ENCODE measurements at places on chromosomes 5 and 9.

- no peak for DNase-seq
Observed at GRCh38 chr9:98092613-98092931, 26.4 kb downstream of the TRIM14 start.

DNA sequence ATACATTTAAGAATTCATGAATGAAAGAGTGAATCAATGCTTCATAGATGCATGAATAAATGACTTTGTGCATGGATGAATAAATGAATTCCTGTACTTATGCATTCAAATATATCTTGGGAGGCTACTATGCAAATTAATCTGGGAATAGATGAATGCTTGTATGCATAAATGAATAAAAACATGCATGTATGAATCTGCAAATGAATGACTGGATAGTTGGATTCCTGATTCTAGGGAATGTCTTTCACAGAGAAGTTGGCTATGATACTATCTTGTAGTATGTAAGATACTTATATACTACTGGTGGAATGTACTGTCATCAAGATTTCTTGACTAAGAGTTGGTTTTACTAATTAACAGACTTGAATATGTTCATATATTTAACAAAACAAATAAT, 75.3 kb upstream of the ASTN2 start:
- DNase-seq: no peak

DNA sequence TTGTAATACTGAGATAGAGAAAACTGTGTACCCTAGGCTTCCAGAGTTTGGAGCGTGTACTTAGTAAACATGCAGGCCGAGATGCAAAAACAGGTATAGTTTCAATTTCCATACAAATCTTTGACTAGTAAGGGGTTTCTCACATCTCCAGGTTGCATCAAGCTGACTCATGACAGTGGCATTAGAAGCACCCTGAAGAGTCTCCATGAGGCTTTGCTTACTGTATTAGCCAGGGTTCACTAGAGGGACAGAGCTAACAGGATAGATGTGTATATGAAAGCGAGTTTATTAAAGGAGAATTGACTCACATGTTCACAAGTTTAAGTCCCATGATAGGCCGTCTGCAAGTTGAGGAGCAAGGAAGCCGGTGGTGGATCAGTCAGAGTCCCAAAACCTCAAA, 275.3 kb upstream of the CDH6 start:
- no peak for DNase-seq

DNA sequence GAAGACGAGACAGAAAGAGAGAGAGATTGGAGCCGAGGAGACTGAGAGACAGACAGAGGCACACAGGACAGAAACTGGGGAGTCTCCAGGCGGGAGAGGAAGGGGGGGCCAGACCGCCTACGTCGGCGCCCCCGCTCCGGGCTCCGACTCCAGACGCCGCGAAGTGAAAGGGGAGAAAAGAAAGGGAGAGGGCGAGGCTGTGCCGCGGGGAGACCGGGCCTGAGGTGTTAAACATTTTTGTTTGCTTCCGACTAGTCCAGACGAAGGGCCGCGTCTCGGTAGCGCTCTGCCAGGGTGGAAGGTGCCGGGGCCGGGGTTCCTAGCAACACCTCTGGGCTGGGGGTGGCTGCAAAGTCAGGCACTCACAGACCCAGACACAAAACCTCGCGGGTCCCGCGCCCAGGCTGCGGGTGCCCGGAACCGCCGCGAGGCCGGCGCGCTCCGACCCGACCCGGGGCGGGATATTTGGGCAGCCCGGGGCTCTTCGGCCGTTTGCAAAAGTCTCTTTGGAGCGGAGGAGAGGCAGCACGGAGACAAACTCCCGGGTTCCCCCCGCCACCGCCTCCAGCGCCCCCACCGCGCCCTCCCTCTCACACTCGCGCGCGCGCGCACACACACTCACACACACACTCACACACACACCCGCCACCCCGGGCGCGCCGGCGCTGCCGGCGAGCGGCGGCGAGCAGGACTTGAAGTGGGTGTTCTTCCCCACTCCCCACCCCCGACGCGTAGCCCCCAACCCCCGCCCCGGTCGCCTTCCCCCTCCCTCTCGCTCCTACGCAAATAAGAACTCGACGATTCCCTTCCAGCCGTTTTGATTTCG, 626 bp upstream of the FST start:
- no peak for DNase-seq

- DNase-seq: no peak
Observed at GRCh38 chr9:16304301-16304700, 566.2 kb downstream of the BNC2 start.

DNA sequence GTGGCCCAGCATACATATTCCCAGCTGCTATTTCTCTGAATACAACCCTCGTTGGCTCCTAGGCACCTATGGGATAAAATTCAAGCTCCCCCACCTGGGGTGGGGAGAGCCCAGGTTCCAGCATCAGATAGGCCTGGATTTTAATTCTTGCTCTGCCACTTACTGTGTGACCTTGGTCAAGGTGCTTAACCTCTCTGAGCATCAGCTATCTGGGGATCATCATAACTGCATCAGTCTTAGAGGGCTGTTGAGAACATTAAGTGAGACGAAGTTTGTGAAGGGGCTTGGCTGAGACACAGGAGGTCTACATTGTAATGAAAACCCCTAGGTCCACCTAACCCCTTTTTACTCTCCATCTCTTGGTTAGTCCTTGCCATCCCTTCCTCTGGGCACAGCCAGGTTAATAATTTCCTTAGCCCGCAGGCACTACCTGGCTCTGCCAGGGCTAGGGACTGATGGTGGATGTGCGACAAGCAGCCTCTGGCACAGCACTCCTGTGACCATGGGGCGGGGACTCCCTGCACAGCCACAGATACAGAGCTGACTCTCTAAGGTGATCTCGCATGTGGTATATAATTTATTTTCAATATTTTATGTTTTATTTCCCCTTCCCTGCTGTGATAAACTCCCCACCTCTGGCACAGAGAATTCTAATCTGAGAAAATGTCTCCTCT, 68.7 kb downstream of the CRB2 start:
- no peak for DNase-seq

- no peak for DNase-seq
Observed at GRCh38 chr5:56060276-56061110, 65.7 kb upstream of the IL6ST start.

GRCh38 chr5:154773326-154773725, 18.1 kb downstream of the LARP1 start:
- DNase-seq: no peak

- no peak for DNase-seq
Observed at GRCh38 chr9:126337729-126338372, 11.2 kb downstream of the MVB12B start.

DNA sequence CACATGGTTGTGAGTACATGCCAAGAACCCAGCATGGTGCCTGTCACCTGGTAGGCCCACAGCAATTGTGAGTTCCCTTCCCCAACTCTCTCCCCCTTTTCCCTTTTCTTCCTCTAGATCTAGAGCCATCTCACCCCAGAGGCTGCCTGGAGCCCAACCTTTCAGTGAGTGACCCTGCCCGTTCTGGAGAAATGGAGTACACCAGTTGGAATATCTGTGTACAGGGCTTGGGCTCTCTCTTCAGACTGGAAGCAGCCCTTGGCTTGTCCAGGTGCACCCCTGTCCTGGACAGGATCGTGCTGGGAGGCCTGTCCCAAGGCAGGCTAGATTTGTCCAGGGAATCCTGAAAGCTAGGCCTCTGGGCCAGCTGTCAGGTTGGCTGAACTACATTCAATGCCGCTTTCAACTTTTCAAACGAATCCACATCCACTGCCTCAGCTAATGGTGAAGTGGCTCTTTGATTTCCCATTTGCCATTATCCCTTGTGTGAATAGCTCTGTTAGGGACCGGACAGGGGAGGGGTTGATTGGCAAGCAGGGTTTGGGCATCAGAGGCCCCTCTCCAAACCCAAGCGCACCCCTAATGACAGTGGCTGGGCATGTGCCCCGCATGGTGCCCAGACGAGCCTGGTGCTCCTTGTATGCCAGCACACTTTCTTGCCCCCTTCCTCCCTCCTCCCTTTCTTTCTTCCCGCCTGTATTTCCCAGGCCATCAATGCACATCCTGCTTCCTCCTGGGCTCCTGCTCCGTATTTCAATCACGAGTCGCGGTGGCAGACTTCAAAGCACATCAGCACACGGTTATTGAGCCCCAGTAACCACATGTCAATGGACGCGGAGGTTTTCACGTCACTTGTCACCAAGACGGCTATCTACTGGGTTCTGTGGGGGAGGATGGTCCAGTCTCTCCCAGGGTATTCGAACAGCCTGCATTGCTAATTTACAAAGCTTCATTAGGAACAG, 211.2 kb downstream of the DAB2IP start:
- no peak for DNase-seq

DNA sequence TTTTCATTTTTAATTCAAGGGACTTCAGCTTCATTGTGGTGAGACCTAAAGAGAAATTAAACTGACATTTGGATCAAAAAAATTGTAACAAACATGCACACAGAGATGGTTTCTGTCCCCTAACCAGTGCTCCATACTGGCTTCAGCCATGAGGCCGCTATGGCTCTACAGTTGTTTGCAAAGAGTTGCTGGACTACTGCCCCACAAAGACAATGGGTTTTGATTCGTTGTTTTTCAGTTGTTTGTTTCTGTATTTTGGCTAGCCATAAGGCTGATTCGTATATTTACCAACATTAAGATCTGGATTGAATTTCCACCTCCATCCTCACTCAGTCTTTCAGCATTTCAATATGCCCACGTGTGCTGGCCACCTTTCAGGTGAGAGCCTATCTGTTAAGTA, 163.7 kb upstream of the KIF2A start:
- DNase-seq: no peak

DNA sequence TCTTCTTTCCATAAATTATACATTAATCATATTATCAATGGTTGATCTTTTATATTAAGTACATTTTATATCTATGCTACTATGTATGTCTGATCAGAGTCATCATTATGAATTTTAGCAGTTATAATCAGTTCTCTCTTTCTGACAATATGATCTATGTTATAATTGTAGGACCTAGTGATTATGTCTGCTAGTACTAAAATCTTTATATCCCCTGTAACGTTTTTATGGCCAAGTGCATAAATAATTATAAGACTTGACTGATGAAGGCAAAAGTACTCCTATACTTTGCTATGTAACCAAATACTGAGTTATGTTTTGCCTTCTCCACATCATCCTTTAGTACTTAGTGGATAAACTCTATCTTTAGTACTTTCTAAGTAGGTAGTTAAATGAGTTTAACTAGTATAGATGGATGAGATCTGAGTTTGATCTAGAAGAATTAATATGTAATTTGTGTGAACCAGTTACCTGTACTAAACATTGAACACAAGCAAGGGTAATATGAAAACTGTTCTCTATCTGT, 75.4 kb downstream of the SLF1 start:
- no peak for DNase-seq

- DNase-seq: no peak
Observed at GRCh38 chr9:124134526-124134925, 123.0 kb downstream of the LHX2 start.

GRCh38 chr5:77015938-77016569, 14.2 kb upstream of the AGGF1 start:
- no peak for DNase-seq

- no peak for DNase-seq
Observed at GRCh38 chr5:36393656-36394428, 92.1 kb upstream of the RANBP3L start.

DNA sequence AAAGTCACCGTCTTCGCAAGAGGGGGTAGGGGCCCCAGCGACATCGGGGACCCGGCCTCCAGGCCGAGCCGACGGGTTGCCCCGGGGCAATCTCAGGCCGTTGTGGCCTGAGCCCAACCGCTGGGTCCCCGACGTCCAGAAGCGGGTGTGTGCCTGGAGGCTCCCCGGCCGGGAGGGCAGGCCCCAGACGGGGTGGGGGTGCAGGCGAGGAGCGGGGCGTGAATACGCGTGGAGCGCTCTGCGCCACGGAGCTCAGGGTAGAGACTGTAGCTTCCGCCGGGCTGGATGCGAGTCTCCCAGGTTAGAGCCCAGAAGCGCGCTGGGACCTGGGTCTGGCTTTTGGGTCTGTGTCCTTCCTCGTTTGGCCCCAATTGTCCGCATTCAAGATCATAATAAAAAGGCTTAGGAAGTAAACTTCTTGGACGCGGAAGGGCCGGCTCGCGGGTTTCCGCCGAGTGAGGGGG, 3.5 kb downstream of the BARX1 start:
- no peak for DNase-seq

DNA sequence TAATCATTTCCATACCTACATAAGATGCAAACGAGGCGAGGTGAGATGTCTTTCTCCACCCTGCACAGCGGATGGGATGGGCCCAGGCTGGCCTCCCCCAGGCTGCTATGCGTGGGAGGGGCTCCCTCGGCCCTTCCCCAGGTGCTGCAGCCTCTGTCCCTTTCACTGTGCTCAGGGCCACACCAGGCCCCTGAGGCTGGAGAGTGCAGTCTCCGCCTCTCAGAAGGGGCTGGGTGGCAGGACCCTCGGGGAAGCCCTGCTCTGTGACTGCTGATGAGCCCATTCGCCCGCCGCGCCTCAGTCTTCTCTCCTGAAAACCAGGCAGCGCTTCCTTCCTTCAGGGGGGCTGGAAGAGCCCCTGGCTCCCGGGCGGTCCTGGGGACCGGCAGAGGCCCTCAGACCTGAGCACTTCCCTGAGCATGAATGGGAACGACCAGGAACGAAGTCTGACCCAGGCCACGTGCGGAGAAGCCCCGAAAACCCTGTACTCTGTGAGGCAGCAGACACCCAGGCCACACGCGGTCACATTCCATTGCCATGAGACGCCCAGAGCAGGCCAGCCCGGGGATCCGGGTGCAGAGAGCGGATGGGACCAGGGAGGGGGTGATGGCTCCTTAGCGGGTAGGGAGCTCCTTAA, 21.9 kb upstream of the NOTCH1 start:
- DNase-seq: no peak

GRCh38 chr5:168048486-168048885, 243.0 kb upstream of the WWC1 start:
- DNase-seq: no peak

GRCh38 chr9:23380821-23381220, 445.2 kb downstream of the ELAVL2 start:
- DNase-seq: no peak

GRCh38 chr5:131265311-131265803, 1.5 kb downstream of the CDC42SE2 start:
- no peak for DNase-seq

DNA sequence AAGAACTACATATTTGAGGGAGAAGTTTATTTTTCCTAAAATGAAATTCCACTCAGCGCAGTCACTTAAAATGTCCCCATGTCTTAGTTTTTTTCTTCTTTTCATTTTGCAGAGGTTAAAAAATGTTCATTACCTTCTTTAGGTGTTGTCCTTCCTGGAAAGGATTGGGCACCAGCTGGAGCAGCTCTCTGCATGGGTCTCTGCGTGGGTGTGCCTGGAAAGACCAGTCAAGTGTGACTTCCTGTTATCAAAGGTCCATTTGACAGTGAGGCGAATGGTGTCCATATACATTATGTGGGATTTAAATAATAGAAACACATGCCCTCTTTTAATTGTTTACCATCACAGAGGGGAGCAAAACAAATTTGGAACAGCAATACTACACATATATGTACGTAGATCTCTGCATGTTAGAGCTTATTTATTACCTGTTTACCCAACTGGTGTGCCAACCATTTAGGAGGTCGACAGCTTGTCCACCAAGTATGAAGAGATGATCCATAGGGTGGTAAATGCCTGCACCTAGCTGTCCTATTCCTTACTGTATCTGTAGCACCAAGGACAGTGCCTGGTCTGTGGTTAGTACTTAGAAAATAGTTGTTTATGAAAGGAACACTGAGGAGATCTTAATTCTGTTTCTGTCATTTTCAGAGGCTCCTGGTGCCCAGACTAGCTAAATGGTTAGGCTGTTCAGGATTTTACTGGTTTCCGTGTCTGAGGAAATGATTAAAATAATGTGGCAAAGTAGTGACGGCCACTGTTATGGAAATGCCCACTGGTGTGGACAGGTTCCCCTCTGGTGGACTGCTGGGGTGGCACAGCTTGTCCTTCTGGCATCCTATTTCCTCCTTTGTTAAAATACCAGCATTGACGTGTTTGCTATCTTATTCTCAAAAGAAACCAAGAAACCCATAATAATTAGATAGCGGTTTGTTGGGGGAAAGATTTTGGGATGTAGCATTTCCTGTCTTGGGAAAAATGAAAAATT, 200.4 kb downstream of the MAST4 start:
- no peak for DNase-seq
